ENCODE measurements at places on chromosomes 12 and 14.

DNA sequence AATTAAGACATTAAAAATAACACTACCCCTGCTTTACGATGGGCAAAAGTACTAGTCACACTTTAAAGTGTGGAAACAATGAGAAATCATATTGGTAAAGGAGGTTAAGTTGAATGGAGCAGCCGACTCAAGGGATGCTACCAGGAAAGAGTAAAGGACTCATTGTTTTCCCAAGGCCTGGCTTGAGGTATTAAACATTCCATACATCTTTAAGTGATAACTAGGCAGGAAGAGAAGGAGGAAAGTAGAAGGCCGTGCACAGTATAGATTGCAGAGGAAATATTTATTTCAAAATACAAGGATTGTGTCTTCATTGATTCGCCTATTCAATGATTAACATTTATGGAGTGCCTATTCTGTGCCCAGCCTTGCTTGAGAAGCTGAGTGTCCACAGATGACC lies 20.6 kb upstream of the YARS2 start:
- no peak for DNase-seq

- no peak for DNase-seq
Measured at GRCh38 chr12:122412851-122413433, 9.5 kb downstream of the CLIP1 start.

DNA sequence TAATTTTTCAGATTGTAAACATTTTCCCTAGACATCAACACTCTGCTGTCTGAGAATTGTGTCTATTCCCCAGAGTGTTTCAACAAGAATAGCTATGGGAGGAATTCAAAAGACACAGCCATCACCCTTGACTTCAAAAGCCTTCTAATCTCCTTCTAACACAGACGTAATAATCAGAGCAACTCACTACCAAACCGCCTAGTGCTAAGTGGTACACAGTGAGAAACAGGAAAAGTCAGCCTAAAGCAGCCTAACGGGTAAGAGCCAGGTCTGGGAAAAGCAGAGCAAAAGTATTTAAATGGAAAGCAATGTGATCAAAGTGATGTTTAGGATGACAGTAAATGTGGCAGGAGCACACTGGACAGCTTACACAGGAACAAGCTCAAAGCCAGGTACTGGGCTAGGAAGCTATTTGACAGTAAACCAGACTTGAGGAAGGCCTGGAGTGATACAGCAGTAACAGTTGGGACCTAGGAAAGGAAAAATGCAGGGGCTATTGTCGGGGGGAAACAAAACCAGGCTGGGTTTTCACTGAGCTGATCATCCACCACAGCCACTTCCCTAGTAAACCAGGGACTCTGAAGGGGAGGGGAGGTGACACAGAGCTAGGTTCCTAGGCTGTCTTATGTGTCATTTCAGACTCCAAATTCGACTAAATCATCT lies 29.4 kb downstream of the CORO1C start:
- no peak for DNase-seq

DNA sequence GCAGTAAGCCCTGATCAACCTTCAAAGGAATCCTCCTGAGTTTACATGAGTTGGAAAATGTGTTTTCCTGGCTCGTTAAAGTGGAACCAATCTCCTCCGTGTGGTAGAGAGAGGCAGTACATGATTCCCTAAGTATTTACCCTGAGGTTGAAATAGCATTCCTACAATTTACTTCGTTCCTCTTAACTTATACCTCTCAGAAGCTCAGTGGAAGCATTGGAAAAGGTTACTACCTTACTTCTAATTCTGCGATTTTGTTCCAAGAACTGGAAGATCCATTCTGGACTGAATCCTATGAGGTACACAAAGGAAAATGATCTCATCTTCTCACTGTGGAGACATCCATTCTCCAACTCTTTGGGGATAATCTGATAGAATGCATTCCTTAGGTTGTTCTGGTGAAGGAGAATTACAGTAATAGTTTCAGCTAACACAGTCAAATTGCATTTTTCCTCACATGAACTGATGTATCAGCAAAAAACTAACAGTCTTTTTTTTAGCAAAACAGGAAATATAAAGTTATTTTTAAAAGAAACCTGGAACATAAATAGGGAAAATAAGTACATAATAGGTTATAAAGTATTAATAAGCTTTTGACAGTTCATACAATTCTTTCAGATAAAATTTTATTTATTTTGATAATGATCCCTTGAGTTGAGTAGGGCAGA lies 475.6 kb downstream of the PDZRN4 start:
- DNase-seq = no peak

DNA sequence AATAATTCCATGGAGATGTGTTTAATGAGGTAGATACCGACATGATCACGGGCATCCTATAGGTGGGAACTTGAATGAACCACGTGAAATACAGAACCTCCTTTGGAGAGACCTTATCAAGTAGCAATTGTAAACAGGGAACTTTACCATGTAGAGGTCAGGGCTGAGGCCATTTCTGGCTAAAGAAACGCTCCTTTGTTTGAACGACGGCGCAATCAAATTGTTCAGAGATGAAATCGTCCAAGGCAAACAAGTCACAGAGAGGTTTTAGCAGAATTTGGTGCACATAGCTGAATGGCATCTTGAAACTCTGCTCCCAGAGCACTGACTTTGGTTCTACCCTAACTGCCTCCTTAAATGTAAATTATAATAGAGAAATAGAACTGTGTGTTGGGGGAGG lies 9.8 kb downstream of the PRIMA1 start:
- DNase-seq = no peak

GRCh38 chr14:68426661-68427549 lies 366.0 kb downstream of the ZFP36L1 start:
- DNase-seq = no peak

DNA sequence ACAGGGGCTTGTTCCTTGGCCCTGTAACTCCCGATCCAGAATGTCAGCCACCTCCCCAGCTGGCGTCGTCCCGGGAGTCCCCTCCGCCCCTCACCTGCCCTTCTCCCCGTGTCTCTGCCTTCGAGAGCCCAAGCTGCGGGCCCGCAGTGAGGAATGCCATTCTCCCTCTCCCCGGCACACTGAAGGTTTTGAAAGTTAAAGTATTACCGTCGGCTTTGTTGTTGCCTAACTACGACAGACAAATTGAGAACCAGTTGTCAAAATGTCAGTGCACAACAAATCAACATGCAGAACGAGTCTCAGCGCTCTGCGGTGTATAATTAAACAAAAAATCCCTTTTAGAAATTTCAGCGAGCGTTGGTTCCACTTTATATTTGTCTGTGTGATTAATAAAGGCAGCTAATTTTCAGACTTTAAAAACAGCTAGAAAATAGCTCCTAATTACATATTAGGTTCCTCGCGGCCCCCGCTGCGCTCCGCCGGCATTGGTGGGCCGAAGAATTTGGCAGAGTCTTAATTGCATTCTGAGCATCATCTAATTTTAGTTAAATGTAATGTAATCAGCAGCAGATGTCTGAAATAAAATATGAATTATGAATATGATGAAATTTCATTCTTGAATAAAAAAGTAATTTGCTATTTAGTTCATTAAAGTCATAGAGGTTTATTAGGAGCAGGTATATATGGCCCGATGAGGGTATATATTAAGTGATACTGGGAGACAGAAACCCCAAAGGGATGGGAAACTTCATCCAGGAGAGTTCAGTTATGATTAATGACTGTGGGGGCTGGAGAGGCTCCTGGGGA lies 40.3 kb downstream of the MVK start:
- no peak for DNase-seq

DNA sequence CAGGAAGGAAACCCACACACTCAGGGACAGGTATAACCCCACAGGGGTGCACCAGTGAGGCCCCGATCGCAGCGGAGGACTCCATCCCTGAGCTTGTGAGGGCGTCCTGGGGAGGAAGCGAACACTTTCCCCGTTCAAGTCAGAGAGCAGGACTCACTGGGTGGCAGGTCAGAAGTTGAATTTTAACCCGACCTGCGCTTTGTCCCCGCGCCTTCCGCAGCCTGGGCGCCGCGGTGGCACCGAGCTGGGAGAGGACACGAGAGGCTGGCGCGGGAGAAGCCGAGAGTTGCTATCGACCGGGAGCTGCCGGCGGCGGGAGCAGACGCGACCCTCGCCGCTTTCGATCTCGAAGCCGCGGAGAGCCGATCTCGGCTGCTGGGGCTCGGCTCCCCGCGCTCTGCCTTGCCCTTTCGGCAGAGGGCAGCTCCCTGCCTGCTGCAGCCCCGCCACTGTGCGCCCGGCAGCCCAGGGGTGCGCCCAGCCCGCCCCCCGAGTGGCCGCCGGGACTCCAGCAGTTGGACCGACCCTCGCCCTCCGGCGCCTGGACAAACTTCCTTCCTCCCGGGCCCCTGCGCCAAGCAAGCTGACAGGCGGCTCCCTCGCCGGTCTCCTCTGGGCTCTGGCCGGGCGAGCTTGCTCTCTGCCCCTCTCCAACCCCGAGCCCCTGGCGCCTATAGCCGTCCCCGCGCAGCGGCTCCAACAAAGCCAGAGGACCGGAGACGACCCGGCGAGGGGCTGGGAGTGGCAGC lies 918 bp downstream of the LIN7A start:
- peak; percentile 65 for DNase-seq
